ENCODE measurements at places on chromosomes 11 and 22. TPM values are rescaled to one million over a fixed set of nuclear protein-coding genes. Genes with fewer than 3 reads are reported as not detected.

TMEM258 gene
- 162 TPM for total RNA-seq

SCYL1 gene
- total RNA-seq: 68.8 TPM

BARX2 gene
- not detected for total RNA-seq

MRGPRX4 gene
- total RNA-seq: not detected

OR2AG2 gene
- total RNA-seq: 0.25 TPM

SCGB1D2 gene
- total RNA-seq: not detected

FAM180B gene
- total RNA-seq: 0.50 TPM

MRGPRG gene
- total RNA-seq: not detected

TREH gene
- not detected for total RNA-seq

CCDC116 gene
- 1.2 TPM for total RNA-seq

RIMBP3C gene
- 1.4 TPM for total RNA-seq

NXPE1 gene
- not detected for total RNA-seq

FAR1 gene
- total RNA-seq: 55.3 TPM

DNA sequence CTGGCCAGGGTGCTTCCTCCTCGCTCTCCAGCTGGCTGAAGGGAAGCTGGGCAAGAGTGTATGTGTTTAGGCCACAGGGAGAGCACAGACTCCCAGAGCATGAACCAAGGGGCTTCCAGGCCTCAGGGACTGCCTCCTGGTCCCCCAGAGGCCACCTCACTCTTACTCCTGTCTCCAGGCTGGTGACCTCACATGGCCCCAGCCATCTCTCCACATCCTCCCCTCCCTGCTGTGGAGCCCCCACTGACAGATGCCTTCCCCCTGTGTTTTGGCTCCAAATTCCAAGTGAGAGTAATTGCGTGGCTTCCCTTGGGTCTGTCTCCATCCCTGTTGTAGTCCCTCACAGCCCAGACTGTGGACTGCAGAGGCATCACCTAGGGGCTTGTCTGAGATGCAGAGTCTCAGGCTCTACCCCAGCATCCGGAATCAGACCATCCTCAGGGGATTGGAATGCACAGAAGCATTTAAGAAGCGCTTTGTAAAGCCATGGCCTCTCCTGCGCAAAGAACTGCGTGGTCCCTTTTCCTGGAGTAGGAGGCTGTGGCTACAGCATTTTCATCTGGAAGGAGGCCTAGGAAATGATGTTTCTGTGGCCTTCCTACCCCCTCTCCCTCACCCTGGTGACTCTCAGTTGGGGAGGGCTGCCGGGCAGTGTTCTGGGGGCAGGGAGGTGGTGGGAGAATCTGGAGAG lies 91.1 kb downstream of the ATXN10 start:
- DNase-seq: no peak

- DNase-seq: no peak
Measured at GRCh38 chr11:45188127-45188526, 41.7 kb downstream of the PRDM11 start.

- no peak for DNase-seq
Measured at GRCh38 chr22:23085785-23086184, 15.5 kb downstream of the GNAZ start.

DNA sequence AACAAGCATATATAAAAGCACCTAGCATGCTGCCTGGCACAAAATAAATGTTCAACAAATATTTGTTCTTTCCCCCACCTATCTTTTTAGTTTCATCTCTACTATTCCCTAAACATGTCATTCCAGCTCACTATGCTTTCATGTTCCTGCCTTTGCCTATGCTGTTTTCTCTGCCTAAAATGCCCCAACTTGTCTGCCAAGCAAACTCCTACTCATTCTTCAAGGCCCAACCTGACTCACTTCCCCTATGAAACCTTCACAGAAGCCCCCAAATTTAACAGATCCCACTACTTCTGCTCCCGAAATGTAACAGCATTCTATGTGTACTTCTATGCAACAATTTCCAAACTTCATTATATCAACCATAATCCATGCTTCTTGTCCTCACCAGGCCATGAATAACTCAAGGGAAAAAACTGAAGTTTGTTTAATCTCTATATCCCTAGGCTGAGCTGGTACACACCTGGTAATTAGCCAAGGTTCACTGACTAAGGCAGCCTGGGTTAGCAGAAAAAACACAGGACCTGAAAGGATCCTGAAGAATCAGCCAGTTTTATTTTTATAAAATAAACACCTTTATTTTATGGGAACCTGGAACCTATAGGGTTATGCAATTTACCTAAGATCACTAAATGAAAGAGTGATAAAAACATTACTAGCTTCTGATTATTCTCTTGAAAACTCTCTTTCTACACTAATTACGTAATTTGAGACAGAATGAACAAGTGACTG lies 72.2 kb downstream of the PAK1 start:
- DNase-seq: no peak

GRCh38 chr11:57885298-57886050 lies 123.9 kb downstream of the CTNND1 start:
- DNase-seq: peak; percentile 2

DNA sequence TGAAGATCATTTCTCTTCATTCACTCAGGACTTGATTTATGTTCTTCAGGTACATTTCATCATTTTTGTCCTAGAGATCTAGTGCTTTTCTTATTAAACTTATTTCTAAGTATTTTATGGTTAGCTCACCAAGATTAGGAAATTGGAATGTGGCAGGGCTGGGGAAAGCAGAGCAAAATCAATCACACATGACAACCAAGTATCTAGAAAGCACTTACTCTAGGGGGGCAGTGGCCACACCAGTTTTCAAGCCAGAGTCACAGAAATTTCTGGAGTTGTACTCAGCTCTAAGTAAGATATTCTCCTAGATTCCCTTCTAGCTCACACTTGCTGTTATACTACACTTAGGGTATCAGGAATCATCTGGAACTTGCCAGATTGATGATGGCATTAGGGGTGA lies 33.3 kb upstream of the MYEOV start:
- no peak for DNase-seq

- peak; percentile 65 for DNase-seq
Measured at GRCh38 chr11:64356498-64357411, 2.2 kb upstream of the RPS6KA4 start.

DNA sequence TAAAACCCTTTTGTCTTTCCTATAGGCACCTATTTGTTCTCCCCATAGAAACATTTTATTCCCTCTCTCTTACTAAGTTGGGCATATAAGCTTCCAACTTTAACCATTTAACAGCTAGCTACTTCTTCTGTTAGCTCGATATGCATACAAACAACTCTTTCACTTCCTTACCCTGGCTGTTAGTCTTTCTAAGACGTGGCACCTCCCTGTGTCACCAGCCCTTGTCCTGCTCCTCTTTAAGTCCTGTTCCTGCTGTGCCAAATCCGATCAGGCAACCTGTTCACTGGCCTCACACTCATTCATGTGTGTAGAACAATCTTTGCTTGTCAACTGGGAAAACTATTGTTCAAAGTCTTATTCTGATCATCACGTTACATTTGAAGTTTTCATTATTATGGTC lies 1376.1 kb upstream of the TENM4 start:
- DNase-seq: no peak

DNA sequence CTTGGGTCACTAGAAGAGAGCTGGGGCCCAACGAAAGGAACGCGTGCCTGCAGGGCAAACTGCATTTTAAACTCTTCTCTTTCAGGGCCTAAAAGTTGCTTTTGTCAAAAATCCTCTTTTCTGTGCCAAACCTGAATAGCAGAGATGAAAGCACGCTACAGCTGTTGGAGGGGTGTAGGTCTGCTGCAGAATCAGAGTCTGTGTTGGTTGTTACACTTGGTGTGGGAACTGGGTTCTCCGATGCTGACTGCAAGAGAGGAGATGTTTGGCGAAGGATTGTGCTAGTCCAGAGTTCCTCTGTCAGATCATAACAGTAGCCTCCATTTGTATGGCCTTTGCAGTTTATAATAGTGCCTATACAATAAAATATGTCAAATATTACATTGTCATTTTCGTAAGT lies 41.8 kb downstream of the BARX2 start:
- no peak for DNase-seq

DNA sequence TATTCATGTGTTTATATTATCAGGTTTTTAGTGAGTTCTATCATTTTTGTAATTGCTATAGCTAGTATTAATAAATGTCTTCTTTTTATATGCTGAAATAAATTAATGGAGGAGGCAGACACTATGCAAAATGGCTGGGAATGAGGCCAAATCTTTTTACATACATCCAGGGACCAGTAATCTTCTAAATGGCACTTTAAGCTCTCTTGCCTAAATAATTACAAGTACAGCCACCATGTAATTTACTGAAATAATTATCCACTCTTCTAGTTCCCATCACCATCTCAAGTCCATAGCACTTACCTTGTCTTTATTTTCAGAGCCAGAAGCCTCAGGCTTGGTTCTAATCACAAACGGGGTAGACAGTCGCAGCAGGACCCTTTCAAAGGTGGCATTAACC lies 79.1 kb downstream of the GUCY1A2 start:
- DNase-seq: no peak

- DNase-seq: no peak
Measured at GRCh38 chr22:23121000-23121421, 20.8 kb downstream of the RSPH14 start.

DNA sequence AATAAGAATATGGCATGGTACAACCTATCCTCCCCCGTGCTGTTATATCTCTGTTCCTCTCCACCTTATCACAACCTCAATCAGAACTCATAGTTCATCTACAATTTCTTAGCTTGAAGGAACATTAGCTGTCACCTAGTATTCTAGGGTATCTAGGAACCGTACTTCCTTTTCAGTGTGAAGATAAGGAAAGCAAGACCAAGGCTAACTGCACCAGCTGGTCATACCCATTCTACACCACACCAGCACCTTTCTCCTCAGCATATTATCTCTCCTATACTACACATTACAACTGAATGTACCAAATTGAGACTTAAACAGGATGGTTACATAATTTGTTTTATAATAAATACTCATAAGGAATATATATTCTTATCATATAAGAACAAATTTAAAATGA lies 73.1 kb downstream of the ARHGAP32 start:
- DNase-seq: no peak

DNA sequence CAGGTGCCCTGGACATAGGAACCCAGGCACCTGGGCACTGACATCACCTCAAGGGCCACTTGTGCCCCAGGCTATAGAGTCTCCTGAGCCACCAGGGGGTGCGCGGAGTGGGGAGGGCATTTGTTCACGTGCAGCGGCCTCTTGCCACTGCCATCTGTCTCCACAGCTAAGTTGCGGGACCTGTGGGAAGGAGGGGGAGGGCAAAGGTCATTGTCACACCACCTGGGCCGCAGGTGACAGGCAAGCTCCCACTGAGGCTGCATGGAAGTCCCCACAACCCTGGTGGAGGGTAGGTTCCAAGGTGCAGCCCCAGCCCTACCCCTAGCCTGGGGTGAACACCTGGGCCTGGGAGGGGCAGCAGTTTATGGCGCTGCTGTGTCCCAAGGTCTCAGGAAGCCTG lies 79.5 kb downstream of the PIWIL3 start:
- DNase-seq: no peak

DNA sequence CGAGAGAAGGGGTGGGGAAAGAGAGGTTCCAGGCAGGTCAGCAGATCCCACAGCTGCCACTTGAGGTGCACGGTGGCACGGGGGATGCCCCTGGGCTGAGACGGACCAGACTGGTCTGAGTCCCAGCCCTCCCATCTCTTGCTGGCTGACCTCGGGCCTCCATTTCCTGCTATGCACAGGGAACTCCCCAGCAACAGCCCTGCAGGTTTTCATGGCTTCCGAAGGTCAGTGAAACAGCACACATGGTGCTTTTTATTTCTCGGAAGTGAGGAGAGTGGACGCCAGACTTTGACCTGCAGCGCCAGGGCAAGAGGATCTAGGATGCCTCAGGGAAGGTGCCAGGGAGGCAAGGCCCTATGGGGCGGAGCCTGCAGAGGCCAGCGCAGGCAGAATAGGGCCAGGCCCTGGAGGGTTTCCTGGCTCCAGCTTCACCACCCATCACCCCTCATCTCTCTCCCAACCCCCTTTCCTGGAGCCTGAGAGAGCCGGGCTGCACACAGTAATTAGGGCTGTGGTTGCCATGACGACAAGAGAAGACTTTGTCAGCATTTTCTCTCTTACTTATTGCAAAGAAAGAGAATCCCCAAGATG lies 29.5 kb downstream of the SLC22A12 start:
- DNase-seq: peak; percentile 31

GRCh38 chr11:66845876-66846212 lies 2.6 kb downstream of the RCE1 start:
- DNase-seq: no peak

- DNase-seq: no peak
Measured at GRCh38 chr11:128289048-128289447, 298.3 kb downstream of the ETS1 start.

DNA sequence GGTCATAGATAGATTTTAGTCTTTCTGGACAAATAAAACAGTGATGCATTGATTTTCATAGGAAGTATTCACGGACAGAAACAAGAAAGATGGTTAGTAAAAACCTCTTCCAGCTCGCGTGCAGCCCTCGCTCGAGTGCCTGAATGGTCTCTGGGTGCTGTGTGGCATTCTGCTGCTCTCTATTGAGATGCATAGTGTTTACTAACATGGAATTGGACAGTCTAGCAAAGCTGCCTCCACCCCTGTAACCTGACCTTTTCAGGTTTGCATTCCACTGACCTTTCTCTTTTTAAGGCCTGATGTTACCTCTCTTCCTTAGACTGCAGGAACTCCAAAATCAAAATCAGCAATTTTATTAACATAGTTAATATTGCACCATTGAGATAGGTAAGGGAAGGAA lies 643.4 kb downstream of the JRKL start:
- DNase-seq: no peak

- DNase-seq: no peak
Measured at GRCh38 chr11:126160345-126161022, 51.0 kb downstream of the RPUSD4 start.

DNA sequence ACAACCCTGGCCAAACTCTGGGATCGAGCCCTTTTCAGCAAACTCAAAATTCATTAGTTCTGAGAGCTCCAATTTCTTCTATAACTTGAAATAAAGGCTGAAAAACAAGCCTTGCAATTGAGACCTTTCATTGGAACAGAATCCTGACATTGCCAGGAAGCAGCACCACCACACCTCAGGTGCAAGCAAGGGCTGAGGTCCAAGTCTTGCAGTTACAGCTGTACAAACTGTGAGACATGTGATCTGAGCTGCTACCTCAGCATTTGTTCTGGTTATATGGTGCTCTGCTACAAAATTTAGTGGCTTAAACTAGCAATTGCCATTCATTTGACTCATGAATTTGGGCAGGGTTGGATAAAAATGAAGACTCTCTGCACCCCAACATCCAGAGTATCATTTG lies 18.1 kb downstream of the OR5AS1 start:
- no peak for DNase-seq

DNA sequence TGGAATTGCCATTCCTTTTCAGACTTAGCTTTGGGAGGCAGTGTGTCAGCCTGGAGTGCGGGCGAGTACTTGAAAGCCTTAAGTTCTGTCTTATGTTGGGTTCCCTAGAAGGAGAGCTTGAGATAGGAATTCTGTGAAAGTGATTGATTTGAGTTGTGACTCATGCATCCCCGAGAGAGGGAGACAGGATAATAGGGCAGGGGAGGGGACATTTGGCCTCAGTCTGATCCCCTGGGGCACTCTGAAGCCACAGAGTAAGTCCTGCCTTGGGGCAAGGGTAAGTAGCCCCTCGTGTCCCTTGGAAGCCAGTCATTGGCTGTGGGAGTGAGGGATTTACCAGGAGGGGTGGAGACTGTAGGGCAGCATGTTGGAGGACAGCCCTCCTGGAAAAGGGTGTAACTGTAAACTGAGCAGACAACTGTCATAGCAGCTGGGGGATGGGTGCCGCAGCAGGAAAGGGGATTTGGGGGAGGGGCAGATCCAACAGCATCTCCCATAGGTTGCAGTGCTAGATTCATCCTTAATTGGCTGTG lies 44.0 kb downstream of the KIAA1671 start:
- peak; percentile 16 for DNase-seq
